ENCODE measurements at places on chromosomes 7 and 10. TPM values are rescaled to one million over a fixed set of nuclear protein-coding genes. Genes with fewer than 3 reads are reported as not detected.

FAS gene
- 58.5 TPM for total RNA-seq

CTAGE4 gene
- 0.32 TPM for total RNA-seq

STRIP2 gene
- 0.77 TPM for total RNA-seq

ZNF722 gene
- total RNA-seq: not detected

HABP2 gene
- not detected for total RNA-seq

PPP1R17 gene
- under 0.01 TPM for total RNA-seq

CEP55 gene
- 0.94 TPM for total RNA-seq

ASCC1 gene
- total RNA-seq: 37.5 TPM

H2BK1 gene
- not detected for total RNA-seq

IDI2 gene
- not detected for total RNA-seq

SP4 gene
- 2.2 TPM for total RNA-seq

ZNF37A gene
- 16.1 TPM for total RNA-seq

PKD2L1 gene
- total RNA-seq: not detected

AGR3 gene
- not detected for total RNA-seq

OPN1SW gene
- not detected for total RNA-seq

OR2A1 gene
- total RNA-seq: not detected

CYP2C19 gene
- not detected for total RNA-seq

TRPV6 gene
- not detected for total RNA-seq

RARRES2 gene
- 2.4 TPM for total RNA-seq

FAM171A1 gene
- 12.4 TPM for total RNA-seq

All from bronchial smooth muscle cell (primary cell).